ENCODE measurements at places on chromosomes 16 and 17.

DNA sequence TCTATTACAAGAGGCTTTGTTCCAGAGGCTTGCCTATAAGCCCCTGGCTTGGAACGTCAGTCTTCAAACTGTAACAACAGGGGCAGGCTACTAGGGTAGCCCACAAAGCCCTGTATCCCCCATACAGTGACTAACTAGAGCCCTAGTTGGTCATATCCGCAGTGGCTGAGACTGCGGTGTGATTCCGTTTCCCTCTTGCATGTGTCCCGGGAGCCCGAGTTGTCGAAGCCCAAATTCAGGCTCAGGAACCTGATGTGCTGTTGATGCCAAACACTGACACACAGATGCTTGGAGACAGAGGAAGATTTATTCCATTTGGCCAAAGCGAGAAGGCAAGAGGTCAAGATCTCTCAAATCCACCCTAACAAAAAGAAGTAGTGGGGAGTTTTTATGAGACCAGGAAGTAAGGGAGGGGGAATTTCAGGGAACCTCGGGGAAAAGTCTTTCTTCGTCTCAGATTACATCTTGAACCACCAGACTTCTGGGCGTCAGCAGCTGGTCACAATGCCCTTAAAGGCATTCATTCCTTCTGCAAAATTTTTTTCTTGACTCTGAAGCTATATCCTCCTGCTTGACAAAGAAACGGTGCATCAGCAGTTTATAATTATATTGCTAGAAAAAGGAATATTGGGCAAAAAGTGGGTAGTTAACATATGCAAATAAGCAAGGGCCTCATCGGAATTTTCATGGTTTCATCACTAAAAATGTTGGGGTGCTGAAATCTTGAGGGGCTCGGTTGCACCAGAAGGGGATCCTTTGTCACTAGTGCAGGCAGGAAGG lies 879 bp downstream of the SLFN5 start:
- DNase-seq, result no peak

DNA sequence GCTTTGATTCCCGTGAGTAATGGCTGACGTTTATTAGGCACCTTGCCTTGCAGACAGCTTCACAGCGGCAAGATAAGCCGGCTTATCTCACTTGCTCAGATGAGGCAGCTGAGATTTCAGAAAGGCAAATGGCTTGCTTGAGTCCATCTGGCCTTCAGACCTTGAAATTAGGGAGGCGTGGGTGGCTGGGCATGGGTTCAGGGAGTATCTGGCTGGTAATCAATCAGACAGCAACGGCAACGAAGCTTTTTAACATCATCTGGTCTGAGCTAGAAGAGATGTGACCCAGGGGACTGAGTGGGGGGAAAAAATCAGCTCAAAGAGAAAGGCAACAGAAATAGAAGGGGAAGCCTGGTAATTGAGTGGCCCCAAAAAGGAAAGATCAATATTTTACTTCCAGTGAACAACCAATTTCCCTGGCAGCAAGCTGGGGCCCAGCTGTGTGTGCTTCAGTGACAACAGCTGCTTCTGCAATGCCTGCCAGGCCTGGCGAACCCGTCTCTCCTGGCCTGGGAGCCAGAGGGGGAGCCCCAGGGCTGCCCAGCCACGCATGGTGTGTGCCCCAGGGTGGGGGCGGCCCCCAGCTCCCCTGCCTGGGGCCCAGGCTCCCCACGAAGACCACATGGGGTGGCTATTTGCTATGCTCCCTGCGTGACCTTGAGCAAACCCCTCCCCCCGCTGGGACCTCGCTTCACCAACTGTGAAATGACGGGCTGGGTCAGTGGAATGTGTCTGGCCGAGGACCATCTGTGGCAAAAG lies 34.0 kb downstream of the RAB11FIP4 start:
- DNase-seq, result no peak

DNA sequence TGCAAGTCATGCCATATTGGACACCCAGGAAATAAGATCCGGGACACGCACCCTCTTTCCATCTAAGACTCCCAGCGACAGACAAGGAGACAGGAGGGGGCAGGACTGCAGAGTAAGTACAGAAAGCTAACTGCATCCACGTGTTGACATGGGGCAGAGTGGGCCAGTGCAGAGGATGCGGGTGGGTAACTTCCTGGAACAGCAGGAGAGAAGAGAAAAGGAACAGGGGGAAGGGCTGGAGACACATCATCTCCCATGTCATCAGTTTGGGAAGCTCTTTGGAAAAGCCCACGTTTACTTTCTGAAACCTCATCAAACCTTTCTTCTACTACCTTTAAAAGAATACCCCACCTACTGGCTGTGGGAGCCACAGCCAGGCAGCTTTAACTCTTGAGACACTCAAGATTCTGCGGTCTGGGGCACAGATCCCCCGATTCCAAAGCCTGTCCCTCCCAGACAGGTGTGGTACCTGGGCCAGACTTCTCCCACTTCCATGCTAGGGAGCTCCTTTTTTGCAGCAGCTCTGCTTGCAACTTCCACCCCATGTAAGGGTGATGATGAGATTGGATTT lies 273.5 kb upstream of the RPL38 start:
- DNase-seq, result no peak

DNA sequence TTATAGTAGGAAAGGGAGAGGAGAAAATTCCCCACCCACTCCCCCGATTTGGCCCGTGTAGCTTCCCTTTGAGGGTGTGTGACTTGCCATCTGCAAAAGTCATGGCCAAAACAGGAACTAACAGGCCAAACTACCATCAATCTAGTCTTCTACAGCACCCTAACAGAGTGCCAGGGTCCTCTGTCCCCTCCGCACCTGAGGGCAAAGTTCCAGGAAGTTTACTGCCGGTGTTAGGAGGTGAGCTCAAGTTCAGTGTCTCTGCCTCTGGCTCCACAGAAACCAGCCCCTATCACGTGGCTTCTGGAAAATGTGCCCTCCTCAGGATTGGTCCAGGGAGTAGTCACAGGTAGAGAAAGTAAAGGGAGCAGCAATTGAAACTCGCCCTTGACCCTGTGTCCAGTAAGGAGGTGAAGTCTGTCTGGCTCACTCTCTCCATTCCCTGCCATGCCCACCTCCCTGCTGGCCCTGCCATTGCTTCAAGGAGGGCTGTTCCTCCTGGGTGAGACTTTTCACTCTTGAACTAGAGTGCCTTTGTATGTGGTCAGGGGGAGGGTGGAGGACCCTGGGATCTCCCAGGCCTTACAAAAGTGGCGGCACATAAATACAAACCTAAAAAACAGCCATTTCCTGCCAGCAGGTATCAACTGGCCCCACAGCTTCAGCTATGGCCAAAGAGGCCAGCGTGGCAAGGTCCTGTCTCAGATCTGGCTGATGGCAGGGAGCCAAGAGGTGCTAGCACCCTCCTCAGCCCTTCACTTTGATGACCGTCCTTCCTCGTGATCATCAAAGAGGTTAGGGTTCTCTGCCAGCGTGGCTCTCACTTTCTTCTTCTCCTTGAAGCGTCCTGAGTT lies 5.3 kb downstream of the PRR15L start:
- no peak for DNase-seq

- DNase-seq, result peak; percentile 50
Measured at GRCh38 chr16:80751167-80751566, 53.2 kb downstream of the CDYL2 start.

DNA sequence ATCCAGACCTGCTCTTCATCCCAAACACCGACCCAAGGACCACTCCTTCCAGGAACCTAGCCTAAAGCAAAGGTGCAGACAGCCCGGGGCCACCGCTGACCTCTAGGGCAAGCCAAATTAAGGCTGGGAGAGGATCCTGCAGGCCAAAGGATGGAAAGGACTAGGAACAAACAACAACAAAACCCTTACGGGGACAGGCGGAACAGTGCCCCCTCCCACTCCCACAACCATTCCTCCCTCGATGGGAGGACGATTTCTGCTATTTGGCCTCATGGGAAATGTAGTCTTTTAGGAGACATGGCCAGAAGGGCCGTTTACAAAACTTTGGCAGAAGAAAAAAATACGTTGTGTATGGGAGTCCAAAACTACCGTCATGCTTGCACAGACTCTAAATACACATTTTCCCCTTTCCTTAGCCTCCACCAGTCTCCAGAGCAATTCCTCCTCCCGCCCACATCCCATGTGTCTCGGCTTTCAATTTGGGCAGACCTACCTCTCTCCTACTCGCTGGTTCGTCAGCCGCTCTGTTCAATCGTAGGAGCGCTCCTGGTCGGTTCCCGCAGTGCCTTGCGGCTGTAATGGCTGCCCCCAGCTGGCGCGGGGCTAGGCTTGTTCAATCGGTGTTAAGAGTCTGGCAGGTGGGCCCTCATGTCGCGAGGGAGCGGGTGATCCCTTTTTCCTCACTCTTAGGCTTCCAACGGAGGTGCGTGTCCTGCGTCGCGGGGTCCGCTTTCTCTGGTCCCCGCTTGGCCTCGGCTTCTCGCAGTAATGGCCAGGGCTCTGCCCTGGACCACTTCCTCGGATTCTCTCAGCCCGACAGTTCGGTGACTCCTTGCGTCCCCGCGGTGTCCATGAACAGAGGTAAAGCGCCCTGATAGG lies at the start of gene ERAL1:
TSS of gene ERAL1 (plus strand) at position 560 of the 879 bp plus-strand sequence. CDS start at position 579, 19 bp downstream.
- peak; percentile 75 for DNase-seq

- DNase-seq, result no peak
Measured at GRCh38 chr17:55898195-55898594, 147.3 kb downstream of the PCTP start.

Measured in AG04450 (cell line).